ENCODE measurements at places on chromosomes 12 and 14. TPM values are rescaled to one million over a fixed set of nuclear protein-coding genes. Genes with fewer than 3 reads are reported as not detected.

SOAT2 gene
- not detected for total RNA-seq

- no peak for DNase-seq
Observed at GRCh38 chr12:8549381-8549780, 8.7 kb upstream of the CLEC4E start.

- no peak for DNase-seq
Observed at GRCh38 chr14:80475074-80475473, 263.8 kb upstream of the DIO2 start.

ADAMTS20 gene
- 4.5 TPM for total RNA-seq

TMEM229B gene
- 0.50 TPM for total RNA-seq

DNA sequence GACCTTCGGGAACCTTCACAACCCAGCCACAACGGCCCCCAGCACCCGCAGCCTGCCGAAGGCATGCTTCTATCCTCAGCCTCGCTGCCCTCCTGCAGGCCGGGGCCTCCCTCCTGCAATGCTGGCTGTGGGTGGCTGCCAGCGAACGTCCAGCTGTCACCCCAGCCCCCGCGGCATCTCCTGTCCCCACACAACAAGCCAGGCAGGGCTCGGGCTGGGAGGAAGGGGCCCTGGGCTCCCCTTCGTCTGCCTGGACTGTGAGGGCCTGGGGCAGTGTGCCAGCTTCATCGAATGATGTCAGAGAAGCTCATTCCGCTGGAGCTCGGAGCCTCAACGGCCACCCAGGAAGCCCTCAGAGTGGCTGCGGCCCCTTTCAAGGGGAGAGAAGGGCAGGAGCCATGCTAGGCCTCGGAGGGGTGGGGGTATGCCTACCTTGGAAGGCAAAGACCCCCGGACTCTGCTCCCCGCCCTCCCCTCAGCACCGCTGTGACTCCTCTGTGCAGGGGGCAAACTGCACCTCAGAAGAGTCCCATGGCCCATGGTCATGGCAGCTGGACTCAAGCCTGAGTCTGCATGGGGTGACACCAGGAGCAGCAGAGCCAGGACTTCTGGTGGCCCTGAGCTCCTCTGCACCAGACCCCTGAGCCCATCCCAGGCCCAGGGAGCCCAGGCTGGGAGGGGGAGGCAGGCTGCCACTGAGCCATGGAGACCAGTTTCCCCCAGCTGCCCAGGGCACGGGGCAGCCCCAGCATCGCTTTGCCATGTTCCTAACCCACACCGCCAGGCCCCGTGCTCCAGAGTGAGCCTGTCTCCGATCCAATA is 24.7 kb upstream of the C14orf180 start:
- DNase-seq: no peak

SAMD15 gene
- 0.99 TPM for total RNA-seq

DNA sequence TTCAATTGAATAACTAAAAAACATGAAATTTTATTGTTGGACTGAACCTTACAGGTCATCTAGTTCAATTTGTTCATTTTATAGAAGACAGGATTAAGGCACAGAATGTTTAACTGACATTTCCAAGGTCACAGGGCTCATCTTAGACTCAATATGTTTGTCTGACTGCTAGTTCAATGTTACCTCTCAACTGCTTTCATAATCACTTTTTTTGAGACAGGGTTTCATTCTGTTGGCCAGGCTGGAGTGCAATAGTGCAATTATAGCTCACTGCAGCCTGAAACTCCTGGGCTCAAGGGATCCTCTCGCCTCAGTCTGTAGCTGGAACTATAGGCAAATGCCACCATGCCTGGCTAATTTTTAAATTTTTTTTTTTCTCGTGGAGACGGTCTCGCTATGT is 24.4 kb upstream of the ITGA5 start:
- no peak for DNase-seq

All from H1 (cell line).